WTC11 (cell line): ENCODE measurements at places on chromosomes 1 and 21. TPM values are rescaled to one million over a fixed set of nuclear protein-coding genes. Genes with fewer than 3 reads are reported as not detected.

GRCh38 chr1:193694741-193695140, 508.3 kb upstream of the B3GALT2 start:
- no peak for DNase-seq

DNA sequence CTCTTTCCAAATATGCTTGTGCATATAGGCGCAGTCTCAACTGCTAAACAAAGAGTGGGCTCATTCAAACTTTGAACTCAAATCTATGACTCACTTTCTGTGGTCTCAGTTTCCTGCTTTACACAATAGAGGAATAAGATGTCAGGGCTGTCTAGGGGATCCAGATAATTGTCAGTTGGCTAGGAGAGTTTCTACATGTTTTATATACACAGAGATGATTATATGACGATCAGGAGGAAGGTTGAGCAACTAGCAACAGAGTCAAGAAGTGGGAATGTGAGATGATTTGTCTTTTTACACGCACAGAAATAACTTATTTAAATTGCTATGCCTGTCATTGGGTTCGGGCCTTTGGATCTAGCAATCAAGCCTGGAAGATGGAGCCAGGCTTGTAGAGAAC, 299.4 kb upstream of the LYPLAL1 start:
- no peak for DNase-seq

DNA sequence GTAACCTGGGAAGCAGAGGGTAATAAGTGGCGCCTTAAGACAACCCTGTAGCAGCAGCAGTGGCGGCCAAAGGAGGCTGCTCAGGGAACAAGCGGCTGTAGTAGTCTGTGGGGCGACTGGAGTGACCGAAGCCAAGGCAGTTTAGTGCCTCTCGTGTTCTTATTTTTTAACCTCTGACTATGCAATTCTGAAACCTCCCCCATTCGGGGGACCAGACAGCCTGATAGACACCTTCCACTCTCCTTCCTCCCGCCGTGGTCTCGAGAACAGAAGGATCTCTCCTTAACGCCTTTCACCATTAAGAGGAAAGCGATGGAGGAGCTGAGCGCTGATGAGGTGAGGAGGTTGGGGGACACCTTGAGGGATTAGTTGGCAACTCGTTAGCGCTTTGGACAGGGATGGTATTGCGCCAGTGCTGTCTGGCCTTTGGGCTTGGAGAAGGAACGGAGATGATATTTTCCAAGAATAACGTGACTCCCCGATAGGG, 644 bp downstream of the UBE4B start:
- peak; percentile 25 for DNase-seq

VAMP4 gene
- total RNA-seq, result 8.9 to 11.4 TPM (median 9.4 TPM) in 3 replicates

APOBEC4 gene
- not detected in 3 replicates for total RNA-seq
